ENCODE measurements at places on chromosomes 16 and 17.

DNA sequence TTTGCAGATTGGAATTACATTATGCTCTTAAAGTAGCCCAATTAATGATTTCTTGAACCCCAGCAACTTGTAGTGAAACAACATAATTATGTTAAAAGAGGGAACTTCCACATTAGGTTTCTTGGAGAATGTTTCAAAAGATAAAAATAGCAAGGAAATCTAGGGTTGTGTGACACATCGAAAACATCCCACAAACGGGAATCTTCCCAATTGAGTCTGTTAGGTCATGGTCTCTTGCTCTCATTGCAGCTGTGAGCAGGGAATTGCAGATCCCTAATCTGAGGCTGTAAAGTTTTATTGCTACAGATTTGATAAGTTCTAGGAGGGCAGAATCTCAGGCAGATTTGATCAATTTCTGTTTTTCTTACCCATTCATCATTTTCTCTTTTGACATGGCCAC is 6.7 kb upstream of the LPO start:
- no peak for DNase-seq

DNA sequence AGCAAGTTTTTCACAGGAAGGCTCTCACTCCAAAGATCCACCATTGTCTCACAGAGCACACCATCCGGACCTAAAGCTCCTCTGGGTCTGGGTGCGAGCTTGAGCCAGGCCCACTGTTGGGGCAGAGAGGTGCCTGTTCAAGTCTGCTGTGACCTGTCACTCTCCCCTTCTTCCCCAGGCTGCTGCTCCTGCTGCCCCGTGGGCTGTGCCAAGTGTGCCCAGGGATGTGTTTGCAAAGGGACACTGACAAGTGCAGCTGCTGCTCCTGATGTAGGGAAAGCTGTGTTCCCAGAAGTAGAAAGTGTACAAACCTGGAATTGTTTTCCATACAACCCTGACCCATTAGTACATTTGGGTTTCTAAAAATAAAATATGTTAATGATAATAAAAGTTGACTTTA is 4.8 kb upstream of the MT1X start:
- DNase-seq, result no peak

DNA sequence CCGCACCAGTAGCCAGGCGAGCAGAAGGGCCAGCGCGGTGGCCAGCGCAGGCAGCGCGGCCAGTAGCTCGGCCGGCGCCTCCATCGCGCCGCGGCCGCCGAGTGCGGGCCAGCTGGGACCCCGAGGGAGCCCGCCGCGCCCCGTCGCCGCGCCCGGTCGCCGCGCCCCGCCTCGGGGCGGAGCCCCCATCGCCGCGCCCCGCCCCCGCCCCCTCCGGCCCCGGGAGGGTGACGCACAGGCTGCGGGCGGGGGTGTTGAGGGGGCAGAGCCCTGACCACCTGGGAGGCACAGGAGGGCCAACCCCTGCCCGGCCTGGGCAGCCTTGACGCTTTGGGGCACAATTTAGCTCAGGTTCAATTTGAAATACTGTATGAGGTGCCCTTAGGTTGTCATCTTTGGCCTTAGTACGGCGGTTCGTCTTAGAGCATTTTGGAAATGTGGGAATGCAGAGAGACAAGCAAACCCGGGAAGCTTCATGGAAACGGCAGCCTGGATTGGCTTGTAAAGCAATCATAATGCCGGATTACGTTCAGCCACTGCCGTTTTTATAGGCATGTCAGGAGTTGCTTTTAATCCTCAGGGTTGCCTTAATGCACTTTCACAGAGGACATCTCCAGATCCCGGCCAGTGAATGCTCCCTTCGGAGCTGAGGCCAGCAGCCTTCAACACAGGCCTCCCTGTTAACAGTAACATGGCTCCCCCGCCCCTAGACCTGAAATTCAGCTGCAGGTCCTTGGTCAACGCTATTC is at the start of gene MXRA7:
Gene MXRA7 (minus strand): TSS at position 103 of the 749 bp plus-strand sequence. CDS start 19 bp downstream, at position 84.
- DNase-seq, result peak; percentile 68

DNA sequence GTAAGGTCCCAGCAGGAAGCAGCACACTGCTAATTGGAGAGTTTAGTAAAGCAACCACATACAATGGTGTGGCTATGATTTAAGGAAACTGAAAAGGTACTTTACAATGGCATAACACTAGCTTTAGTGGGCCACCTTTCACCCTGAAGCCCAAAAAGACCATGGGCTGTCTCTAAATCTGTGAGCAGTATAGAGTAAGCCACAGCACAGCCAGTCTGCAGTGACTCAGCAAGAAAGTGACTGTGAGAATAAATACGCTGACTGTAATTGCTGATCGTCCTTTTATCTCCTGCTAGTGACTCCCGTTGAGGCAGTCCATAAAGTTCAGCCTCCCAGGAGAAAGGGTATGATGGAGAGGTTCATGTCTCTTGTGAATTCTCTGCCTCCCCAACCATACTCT is 679.8 kb upstream of the KIF2B start:
- DNase-seq, result peak; percentile 8

GRCh38 chr17:31697838-31698237 is 161.2 kb downstream of the COPRS start:
- no peak for DNase-seq

DNA sequence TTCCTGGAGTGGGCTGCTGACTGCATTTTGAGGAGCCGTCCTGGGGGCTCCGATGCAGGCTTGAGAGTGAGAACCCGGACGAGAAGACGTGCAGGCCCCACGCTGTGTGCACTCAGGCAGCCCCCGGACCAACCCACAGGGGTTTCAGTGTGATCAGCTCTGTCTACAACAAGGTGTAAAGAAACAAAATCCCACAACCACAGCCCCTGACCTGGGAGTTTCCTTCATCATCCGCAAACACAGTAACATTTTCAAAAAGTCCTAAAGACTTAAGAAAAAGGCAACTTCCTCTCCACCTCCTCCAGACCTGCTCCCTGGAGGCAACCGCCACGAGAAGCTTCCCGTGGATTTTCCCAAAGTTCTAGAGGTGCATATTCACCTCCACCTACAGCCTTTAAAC is 15.4 kb upstream of the MEAK7 start:
- no peak for DNase-seq

DNA sequence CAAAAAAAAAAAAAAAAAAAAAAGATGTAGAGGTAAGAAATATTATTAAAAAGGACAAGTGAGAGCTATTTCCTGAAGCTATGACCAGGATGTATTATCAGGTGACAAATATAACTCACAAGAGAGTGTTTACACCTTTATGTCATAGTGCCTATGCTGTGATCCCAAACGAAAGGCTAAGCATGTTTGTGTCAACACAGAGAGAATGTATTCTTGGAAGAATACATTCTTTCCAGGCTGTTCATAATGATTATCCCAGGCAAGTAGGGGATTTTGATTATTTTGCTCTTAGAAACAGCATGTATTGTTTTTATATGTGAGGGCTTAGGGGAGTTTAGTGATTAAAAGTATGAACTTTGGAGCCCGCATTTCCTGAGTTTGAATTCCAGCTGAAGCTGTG is 175.0 kb downstream of the SPECC1 start:
- no peak for DNase-seq

- no peak for DNase-seq
Measured at GRCh38 chr17:63437287-63438091, 8.6 kb downstream of the CYB561 start.

DNA sequence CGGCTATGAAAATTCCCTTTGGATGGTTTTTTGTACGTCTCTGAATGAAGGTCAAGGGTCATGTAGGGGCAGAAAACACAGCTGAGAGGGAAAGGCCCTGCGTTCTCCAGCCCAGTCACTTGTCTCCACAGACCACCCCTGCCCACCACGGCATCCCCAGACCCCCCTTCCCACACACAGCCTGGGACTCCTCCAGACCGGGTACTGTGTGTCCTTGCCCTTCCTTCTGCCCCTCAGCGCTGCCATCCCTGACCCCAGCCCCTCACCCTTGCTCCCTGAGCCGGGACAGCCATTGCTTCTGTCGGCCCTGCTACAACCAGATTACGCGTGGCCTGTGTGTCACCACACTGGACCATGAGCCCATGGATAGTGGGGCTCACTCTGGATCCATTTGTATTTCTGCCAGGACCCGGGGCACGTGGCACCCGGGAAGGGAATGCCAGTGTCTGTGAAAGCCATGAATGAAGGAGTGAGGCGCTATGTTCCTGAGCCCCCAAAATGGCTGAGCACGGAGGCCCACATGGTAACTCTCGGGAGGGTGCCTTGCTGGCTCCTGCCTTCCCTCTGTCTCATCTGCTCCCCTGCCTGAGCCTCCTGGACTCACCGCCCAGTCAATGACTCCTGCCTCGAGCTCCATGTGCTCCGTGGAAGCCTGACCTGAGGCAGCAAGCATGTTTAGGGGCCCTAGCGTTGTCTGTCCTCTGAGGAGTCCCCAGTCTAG is 139.1 kb upstream of the FOXF1 start:
- no peak for DNase-seq

- DNase-seq, result no peak
Measured at GRCh38 chr16:5188318-5188988, 90.9 kb upstream of the EEF2KMT start.

DNA sequence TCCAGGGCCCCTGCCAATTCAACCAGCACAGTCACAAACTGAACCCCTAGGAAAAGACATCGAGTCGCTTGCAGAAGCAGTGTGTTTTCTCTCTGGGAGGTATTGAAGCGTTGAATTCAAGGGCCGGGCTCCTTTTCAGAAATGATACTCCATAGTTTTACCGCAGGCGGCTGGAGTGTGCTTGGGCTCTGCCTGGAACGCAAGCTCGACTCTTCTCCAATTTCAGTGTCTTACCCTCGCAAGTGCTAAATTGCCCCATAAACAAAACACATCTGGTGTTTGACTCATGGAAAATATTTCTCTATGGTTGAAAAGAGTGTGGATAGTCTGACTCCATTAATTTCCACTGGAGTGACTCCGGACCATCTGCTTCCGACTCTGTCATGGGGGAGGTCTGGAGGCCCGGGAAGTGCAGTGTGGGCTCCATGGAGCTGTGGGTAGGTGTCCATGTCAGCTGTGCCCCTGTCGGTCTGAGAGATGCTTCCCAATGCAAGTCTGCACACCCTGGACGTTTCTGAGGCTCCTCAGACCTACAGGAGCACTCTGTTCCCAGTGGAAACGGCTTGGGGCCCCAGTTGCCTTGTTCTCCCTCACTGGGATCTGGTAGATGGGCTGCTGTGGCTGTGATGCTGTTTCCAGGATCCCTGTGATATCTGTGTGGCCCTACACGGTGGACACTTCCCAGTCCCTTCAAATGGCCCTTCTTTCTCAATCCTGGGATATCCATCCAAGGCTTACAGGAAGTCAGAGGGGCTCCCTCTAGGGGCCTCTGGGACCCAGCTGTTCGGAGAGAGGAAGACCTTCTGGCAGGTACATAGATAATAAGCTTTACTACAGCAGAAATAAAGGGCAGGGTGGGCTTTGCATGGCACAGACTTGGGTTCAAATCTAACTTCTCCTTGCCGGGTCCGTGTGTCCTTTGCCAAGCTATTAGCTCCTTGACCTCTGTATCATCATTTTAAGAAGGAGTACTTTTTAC is 119.8 kb upstream of the CDH13 start:
- DNase-seq, result no peak

- no peak for DNase-seq
Measured at GRCh38 chr17:72183194-72183685, 62.4 kb downstream of the SOX9 start.

DNA sequence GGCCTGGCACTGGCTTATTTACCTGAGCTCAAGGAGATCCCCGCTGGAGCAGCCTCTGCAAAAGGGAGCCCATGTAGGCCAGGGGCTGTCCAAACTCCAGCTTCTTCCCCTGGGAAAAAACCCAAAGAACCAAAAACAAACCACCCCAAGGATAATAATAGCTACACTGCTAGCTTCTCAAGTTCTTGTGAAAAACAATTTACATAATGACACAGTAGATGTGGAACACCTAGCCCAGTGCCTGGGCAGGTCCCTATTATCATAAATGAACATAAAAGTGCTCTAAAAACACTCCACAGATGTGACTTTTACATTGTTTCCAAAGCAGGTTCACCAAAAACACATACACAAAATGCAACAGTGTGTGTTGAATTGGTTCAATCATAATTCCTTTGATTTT is 27.3 kb downstream of the CENPV start:
- no peak for DNase-seq

GRCh38 chr16:47377154-47377553 is 83.7 kb downstream of the ITFG1 start:
- DNase-seq, result peak; percentile 10

DNA sequence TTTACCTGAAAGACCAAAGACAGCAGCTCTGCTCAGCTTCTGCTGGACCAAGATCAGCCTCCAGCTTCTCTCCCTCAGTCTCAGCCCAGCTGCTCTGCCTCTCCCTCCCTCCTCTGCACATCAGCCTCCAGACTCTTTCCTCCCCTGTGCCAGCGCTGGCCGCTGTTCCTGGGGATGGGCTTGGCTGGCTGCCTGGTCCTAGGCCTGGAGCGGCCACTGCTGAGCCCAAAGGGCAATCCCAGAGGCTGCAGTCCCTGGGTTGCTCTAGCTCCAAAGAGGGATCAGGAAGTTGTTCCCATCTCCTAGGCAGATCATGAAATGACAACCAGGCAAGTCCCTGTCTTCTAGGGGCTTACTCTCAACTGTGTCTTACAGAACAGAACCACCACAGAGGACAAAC is 31.3 kb downstream of the DCUN1D3 start:
- DNase-seq, result peak; percentile 71

DNA sequence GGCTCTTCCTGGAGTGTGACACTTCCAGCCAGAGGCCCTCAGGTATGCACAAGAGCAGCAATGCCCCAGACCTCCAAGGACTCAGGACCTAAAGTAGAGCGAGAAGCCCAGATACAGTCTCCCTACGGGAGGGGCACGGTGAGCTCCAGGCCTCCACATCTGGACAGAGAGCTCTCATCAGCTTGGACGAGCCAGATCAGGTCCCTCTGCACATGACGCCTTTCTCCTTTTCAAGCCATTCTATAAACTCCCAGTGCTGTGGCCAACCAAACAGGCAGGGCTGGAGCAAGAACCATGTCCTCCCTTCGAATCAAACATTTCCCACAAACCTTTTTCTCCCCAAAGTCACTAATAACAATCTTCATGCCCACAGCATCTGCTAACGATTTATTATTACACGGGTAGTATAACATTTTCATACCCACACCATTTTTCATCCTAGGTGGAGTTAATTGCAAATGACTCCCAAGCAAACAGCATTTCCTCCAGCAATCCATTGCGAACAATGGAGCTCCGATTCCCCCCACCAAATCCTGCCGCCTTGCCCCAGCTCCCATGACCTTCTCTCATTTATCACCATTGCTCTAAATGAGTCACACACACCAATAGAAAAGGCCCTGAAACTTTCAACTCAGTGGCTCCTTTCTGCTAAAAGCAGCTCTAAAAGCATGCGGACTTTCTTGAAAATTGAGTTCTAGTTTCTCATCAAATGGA is 24.2 kb upstream of the NLRP1 start:
- no peak for DNase-seq

DNA sequence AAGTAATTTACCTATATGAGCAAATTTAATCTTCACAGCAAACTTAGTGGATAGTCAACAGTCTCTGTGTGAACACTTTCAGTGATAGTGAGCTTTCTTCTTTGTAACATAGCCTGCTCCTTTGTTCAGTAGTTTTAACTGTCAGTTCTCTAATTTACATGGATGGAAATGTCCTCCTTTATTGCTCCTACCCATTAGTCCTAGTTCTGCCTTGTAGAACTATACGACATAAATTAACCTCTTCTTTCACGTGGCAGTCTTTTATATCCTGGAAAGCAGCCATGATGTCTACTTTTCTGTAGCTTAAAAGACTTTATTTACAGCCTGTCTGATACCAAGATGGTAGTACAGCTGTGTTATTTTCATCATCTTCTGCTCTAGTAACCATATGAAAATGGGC is 143.6 kb downstream of the TANC2 start:
- no peak for DNase-seq

- DNase-seq, result no peak
Measured at GRCh38 chr16:8818504-8819270, 21.0 kb downstream of the PMM2 start.

Measured in fibroblast of pulmonary artery (primary cell).